ENCODE measurements at places on chromosomes 3 and 15.

DNA sequence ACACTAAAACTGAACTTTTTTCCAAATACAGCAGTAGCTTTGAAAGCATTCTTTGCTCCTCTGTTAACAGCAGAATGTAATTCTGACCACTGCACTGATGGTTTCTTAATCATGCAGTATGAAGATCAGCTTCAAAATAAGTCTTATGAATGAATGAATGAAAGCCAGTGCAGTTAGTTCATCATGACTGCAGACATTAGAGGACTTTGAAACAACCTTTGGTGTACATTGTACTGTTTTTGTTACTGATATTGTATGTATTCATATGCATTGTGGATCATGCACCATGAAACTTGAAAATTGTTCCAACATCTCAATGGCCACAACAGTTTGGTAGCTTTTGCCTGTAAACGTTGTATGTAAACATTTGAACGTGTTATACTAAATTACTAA lies 1.3 kb upstream of the TNIK start:
- DNase-seq, result no peak

- DNase-seq, result no peak
Observed at GRCh38 chr3:165778891-165779290, 58.3 kb downstream of the BCHE start.

DNA sequence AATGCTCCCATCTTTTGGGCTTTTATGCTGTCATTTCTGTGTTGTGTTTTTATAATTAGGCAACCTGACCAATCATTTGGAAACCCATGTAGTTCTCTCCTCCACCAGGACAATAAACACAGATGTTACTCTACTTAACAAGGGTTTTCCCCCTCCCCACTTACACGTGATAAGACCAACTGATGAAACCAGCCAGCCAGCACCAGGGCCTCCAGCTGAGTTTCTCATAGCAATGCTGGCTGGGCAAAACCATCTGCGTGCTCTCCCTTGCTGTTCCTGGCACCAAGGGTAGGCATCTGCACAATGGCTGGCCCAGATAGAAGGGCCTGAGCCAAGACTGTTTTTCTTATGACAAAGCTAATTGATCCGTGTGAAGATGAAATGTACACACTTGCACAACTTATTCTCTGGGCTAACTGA lies 310.4 kb downstream of the PLCL2 start:
- peak; percentile 5 for DNase-seq

GRCh38 chr3:90015688-90016356 lies 908.4 kb downstream of the EPHA3 start:
- no peak for DNase-seq

DNA sequence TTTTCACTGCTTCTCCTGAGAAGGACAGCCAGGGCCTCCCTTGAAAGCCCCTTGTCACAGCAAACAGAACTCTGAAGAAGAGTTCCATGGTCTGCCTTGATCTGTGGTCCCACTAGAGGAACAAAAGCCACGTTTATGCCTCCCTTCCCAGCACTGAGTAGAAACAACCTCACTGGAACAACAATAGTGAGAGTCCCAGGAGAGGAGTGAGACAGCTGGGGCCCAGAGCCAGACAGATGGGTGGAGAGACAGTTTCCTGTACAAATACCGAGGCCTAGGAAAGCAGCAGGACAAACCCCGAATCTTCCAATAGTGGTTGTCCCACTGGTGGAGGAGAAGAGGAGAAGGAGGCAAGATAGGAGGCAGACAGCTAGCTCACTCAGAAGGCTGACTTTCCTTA lies 106.1 kb downstream of the WDR76 start:
- no peak for DNase-seq

DNA sequence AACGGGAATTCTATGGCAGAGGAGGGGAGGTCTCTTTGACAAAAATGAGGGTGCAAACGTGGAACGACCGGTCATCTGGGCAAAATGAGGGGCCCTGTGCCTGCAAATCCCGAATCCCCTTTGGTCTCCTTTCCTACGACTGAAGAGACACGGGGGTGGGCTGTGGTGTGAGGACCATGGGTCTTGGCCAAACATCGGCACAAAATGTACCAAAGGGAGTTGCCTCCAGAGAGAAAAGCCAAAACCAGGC lies 498 bp downstream of the ZNF280D start:
- no peak for DNase-seq

DNA sequence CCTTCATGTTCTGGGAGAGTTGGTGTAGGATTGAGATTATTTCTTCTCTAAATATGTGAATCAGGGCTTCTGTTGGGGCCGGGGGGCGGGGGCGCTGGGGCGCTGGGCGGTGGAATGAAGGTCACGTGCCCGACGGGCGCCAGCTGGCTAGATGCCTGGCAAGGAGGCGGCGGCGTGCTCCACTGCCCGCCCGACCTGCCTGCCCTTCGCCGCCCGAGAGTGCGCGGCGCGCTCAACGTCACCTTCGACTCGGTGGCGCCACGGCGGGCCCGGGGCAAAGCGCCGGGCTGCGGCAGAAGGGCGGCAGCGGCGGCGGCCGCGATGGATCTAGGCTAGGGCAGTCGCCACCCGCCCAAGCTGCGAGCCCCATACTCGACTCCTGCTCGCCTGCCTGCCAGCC lies 47.0 kb upstream of the LHFPL4 start:
- no peak for DNase-seq

DNA sequence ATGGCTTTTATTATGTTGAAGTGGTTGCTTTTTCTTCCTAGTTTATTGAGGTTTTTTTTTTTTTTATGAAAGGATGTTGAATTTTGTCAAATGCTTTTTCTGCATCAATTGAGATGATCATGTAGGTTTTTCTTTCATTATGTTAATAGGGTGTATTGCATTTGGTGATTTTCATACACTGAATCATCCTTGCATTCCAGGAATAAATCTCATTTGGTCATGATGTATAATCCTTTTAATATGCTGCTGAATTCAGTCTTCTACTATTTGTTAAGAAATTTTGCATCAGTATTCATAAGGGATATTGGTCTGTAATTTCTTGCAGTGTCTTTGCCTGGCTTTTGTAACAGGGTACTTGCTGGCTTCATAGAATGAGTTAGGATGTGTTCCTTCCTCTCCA lies 11.5 kb upstream of the CLRN1 start:
- DNase-seq, result no peak

DNA sequence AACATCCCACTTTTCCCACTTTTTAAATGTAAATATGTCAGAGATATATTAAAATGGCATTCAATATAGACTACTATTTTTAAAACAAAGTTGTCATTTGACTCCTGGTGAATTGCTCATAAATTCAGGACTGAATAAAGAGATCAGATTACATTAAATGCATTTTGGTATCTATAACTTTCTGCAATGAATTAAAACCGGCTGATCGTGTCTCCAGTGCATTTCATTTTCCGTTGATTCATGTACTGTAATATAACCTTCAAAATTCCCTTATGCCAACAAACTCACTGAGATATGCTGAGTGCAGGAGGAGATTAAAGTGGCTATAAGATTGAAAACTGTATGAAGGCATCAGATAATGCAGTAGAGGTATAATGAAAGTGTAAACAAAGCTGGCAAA lies 361.1 kb upstream of the CDIN1 start:
- DNase-seq, result no peak

GRCh38 chr3:14621093-14621492 lies 30.5 kb upstream of the CCDC174 start:
- no peak for DNase-seq
